CD4-positive, alpha-beta memory T cell (primary cell): ENCODE measurements at places on chromosomes 1 and 21. TPM values are rescaled to one million over a fixed set of nuclear protein-coding genes. Genes with fewer than 3 reads are reported as not detected.
A peak's percentile ranks its signal among the peaks of the same experiment; 100 is the strongest.

GRCh38 chr1:219716611-219717114, 103.8 kb upstream of the ZC3H11B start:
- DNase-seq = no peak

DNA sequence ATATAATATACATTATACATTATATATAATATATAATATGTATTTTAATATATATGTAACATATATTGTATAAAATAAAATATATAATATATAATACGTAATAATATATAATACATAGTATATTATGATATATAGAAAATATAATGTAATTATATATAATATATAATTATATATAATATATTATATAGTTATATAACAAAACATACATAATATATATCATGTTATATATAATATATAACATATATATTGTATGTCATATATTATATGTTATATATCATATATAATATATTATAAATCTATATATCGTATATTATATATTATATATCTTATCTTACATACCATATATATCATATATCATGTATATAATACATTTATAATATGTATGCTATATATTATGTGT, 248.2 kb upstream of the TPTE start:
- DNase-seq = no peak

DNA sequence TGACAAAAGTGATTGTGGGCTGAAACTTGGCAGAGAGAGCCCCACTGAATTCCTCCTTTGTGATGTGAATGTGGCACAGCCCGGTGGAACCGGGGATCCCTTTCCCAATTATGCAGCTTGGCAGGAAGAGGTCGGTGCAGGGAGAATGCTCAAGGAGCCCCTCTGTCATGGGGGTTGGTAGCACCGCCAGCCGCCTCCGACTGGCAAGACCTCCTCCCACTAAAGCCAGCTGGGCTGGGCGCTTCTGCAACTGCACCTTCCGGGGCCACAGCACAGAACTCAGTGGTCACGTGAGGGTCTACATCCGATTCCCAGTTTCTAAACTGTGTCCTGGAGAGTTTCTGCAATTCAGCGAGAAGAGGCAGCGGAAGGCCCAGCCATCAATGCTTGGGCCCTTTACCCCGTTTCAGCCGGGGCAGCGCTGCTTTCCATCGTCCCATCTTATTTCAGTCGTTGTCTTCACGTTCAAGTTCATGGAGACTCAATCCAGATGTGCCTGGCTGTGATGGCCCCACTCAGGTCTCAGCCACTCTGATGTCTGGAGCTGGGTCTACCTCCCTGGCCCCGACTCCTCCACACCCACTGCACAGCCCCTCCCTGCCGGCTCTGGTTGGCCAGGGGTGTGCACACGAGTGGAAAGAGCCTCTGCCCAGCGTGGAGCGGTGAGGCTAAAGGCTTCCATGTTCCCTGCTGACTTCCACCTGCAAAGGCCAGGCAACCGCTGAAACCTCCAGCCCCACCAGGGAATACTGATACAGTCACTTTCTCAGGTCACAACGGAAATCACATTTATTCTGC, 39.8 kb upstream of the FHAD1 start:
- DNase-seq = no peak

- DNase-seq = no peak
These were observed 283.0 kb downstream of the PAPPA2 start for GRCh38 chr1:176745945-176746344.

DNA sequence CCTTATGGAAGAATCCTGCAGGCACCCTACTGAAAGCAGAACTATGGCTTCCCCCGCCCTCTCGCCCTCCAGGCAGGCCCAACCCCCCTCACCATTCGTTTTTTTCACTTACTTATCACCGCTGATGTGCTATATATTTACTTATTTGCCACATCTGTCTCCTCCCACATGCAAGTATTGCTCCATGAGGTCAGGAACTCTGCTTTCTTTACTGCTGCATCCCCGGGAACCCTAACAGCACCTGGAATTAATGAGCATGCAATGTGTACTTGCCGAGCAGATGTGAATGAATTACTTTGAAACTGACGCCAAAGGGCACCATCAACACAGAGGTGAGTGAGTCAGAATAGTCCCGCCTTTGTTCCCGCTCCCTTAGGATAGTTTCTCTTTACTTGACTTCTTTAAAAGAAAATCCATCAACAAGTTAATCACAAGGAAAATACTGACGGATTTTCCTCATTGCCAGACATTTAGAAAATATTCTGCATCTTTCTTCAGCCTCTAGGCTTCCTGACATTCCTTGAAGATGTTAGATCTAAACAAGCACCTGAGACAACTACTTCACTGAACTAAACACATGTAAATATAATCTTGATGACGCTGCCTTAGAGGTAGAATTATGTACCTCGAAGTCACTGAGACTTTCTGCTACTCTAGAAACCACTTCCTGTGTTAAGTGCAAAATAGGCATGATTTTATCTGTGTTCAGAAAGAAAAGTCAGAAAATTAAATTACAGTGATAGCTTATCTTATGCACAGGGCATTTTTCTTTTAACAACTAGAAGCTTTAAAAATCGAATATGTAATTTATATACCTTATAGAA, 17.5 kb upstream of the RAB4A start:
- DNase-seq = peak; percentile 72

GRCh38 chr1:26419494-26419893, 8.9 kb downstream of the LIN28A start:
- DNase-seq = no peak

DNA sequence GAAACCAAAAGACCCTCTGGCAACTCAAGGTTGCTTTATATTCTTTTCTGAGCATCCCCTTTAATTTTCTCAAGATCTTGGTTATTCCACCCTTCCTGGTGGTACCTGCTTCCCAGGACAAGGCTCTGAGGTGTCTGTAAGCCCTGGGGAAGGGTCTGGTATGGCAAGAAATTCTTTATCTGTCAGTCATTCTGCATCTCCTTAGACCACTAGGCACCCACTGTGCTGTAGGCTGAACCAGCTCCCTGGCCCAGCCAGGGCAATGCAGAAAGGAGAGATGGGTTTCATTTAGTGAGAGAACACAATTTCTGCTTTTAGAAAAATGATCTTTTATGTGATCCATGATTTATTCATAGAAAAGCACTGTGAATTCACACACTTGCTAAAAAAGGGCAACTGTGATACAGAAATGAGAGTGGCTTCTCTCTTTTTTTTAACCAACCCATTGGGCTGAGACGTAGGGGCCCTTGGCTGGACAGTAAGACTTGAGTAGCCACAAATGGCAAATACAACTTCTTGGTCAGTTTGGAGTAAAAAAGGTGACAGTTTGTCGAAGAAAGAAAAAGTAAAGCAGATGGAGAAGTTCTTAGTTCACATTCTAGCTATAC, 4.1 kb downstream of the UROD start:
- no peak for DNase-seq

- DNase-seq = no peak
These were observed 33.9 kb downstream of the ABCG1 start for GRCh38 chr21:42252778-42253340.

GRCh38 chr1:60746278-60746791, 336.0 kb upstream of the NFIA start:
- DNase-seq = no peak

DNA sequence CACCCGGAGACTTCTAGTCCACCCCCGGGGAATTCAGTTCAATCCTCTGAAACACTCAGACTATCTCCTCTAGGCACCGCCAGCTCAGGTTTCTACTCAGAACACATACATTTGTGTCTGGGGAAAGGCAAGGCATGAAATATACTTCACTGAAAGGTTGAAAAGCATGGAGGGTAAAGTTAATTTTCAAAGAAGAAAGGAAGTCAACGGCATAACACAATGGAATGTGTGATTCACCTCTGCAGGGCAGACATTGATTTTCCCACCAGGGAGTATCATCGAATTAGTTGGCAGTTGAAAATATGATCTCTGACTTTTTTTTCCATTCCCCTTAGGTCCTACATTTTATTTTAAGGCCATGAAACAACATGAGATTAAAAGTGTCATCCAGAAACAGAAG, 669.4 kb downstream of the SMYD3 start:
- DNase-seq = no peak

DNA sequence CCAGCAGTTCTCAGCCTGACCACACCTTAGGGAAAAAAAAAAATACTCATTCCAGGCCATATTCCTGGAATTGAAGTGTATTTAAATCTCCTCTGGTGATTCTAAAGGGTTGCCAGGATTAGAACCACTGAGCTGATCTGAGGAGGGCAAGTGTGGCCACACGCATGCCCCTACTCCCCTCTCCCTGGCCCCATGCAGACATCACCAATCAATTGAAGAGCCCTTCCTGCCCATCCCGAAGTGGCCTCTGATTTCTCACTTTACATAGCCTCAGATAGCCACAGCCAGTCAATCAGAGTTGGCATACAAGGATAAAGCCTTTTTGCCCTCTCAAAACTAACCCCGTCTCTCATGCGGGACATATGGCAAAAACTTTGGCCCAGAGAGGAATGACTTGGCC, 84.5 kb upstream of the TMEM51 start:
- DNase-seq = no peak

DNA sequence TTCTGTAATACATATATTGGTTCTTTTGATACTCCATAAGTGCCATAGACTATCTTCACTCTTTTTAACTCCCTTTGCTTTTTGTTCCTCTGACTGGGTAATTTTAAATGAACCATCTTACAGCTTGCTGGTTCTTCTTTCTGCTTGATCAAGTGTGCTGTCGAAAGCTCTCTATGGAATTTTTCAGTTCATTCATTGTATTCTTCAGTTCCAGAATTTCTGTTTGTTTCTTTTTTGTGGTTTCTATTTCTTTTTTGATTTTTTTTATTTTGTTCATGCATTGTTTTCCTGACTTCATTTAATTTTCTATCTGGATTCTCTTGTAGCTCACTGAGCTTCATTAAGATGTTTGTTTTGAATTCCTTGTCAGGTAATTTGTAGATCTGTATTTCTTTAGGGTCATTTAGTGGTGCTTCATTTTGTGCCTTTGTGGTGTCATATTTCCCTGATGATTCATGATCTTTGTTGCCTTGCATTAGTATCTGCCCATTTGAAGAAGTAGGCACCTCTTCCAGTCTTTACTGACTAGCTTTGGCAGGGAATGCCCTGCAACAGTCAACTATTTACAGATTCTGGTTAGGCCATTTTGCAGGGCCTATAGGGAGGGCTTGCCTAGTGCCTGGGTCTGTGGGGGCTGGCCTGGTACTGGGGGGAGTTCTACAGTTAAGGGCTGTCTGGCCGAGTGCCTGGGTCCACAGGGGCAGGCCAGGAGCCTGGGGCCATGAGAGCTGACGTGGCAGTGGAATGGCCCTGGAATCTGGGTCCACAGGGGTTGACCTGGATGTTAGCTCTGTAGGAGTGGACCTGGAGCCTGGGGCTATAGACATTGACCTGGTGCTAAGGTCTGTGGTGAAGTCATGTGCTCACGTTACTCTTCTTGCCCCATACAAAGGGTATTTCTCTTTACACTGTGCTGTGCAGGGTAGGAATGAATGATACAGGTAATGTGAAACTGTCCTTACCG, 89.7 kb downstream of the MAGI3 start:
- no peak for DNase-seq

DNA sequence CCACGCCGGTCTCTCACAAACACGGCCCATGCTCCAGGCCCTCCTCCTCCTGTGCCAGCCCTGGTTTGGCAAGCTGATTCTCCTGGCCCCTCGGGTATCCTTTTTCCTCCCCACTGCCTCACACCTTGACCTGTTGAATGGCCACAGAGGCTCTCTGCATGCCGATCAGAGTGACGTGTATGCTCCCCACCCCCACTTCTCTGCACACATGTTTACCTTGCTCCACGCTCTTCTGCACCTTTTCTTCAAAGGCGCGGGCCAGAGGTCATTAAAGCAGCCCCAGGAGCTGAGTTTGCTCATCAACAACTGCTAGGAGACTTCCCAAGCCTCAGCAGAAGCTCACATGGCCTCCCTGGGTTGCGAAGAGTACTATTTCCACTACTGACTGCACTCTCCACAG, 139.3 kb upstream of the EDN2 start:
- no peak for DNase-seq

DNA sequence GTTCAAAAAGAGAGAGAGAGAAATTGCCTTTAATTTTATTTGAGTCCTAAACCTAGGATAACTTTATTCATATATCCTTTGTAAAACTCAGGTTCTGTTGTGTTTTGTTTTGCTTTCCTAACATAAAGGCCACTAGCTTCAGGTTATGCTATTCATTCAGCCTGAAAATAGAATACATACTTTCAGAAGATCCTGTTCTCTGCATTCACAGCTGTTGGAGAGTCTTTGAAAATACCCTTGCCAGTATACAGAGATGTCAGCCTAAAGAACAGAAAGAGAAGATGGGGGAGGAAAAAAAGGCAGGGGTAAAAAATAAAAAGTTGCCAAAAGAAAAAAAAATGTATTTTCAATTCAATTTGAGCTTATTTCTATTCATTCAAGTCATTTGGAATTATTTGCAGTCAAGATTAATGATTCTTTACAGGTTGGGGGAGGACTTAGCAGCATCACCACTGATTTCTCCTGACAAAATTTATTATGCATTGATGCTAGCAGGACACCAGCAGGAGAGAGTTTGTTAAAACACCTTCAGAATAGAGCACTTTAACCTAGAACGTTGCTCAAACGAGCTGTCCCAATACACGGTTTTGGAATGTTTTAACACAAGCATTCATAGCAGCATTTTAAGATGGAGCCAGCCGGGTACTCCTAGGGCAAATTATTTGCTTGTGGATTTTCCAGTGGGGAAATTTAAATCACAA, 318.5 kb downstream of the NTNG1 start:
- no peak for DNase-seq

DNA sequence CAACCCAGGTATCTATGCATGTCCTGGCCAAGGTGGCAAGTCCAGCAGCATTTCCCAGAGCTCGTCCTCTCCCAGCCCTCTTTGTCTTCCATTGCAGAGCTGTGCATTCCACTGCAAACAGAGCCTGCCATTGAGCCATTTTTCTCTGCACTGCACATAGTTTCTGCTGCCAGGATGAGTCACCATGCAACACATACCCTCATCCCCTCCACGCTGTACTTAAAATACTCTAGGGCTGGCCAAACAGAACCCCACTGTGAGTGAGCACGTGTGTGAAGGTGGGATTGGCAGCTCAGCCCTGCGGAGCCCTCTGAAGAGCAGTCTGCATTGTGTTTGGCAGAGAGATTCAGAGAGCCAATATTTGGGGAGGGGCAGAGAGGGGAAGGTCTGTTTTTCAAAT, 3.9 kb upstream of the ATP1B1 start:
- no peak for DNase-seq

- DNase-seq = no peak
These were observed 46.6 kb downstream of the RRAGC start for GRCh38 chr1:38812981-38813380.

DNA sequence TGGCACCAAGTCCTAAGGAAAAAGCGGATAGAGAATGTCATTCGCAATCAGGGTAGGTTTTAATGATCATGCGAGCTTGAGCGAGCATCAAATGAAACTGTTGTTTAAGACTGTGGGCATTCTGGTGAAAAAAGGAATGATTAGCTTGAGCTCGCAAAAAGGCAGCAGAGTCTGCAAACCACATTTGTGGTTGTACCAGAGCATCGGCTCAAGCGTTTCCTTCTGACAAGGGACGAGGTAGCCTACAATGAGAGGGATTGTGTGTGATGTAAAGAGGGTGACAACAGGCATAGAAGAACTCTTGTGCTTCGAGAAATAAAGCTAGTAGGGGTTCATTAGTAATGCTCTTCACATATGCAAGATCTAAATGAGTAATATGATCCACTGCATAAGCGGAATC, 11.1 kb upstream of the CD48 start:
- no peak for DNase-seq

GRCh38 chr1:180116964-180117763, 37.5 kb upstream of the QSOX1 start:
- DNase-seq = no peak

LCE3E gene
- total RNA-seq = not detected

BCAR3 gene
- total RNA-seq = 1.2 TPM
